ENCODE measurements at places on chromosomes 12 and 14.
A peak's percentile ranks its signal among the peaks of the same experiment; 100 is the strongest.

- DNase-seq, result no peak
Measured at GRCh38 chr14:21933681-21934080, 260.1 kb upstream of the OR4E1 start.

DNA sequence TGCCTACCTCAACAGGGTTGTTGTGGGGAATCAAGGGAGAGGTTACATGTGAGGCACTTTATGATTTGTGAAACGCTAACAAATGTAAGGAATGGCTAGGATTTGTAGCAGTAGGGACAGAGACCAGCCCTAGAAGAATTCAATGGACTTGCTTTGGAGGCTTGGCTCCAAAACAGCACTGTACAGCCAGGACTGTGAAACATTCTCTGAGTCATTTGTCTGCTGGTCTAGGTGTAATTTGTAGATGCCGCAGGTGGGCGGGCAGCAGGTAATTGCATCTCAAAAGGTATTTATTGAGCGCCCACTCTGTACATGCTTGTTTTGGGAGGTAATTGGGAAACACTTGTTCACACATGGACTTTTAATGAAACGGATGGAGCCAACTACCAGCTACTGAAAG is 11.4 kb downstream of the SLC7A8 start:
- DNase-seq, result no peak

DNA sequence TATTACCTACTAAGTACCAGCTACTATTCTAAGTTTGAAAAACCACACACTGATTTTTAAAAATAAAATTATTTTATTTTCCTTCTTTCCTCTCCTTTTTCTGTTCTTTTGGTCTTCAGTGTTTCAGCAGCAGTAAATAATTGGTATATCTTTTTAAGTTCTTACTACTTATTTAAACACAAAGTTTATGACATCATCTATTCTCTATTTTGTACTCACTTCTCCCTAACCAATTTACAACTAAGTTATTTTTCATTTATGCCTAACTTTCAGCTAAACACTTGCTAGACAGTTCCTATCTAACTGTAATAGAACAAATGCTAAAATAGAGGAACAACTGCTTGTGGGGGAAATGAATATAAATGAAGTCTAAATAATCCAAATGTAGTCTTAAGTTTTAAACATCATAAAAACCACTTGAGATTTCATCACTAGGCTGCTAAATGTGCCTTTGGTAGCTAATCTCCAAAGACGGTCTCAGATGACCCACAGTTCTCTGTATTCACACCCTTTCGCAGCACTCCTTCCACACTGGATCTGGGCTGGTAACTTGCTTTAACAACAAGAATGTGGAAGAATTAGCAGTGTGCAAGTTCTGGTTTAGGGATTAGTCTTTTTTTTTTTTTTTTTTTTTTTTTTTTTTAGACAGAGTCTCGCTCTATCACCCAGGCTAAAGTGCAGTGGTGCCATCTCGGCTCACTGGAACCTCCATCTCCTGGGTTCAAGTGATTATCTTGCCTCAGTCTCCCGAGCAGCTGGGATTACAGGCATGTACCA is 41.0 kb downstream of the TFCP2 start:
- DNase-seq, result no peak

DNA sequence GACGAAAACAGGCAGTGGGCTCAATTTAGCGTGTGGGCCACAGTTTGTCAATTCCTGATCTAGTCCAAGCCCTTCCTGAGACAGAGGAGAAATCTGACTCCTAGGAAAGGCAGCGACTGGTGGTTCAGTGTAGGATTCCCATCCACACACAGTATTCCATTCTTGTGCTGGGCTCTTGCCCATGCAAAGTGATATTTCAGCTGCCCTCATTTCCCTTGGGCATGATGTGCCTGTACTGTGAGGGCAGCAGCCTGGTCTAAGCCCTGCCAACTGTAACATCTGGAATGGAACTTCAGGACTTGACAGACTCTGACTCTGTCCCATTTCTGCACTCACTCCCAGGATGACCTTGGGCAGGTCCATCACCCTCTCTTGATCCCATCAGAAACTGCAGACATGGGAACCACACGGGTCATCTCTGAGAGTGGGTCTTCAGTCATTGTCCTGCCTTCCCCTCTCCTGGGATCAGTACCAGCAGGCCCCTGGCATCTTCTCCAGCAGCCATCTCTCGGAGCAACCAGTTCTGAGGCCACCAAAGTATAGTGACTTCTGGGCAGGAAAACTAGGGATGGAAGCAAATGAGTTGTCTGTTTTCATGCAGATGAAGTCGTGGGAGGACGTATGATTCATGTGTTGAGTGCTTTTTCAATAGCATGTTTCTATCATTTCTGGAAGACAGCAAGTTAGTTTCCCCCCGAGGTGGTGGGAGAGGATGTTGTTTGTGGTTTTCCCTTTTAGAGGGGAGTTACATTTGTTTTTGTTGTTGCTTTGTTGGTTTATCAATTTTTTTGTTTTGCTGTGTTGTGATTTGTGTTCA is 54.2 kb upstream of the BCL2L14 start:
- DNase-seq, result no peak

DNA sequence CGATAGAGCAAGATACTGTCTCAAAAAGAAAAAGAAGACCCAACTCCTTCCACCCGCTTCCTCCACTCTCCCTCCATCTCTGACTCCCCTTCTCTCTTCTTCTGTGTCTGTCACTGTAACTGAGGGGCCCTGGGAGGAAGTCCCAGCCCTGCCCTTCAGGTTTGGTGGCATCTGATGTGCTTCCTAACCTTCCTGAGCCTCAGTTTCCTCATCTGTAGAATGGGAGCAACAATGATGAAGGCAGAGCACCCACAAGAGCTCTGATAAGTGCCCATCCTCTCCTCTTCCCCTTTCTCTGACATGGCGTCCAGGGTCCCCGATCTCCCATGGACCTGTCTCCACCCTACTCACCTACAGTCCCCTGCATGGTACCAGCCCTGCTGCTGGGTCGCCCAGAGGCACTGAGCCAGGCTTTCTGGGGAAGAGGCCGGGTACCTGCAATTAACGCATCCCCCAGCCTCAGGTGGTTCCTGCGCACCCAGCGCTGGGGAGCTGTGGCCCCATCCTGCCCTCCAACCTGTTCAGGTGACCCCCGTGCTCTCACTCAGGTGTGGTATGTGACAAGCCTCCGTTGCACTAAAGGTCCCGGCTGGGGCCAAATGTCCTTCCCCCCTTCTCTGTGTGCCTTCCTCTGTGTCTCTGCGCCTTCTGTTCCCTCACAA is 13.2 kb downstream of the FOXN4 start:
- DNase-seq, result no peak

GRCh38 chr14:21068521-21069387 is 1.4 kb upstream of the ARHGEF40 start:
- peak; percentile 69 for DNase-seq

DNA sequence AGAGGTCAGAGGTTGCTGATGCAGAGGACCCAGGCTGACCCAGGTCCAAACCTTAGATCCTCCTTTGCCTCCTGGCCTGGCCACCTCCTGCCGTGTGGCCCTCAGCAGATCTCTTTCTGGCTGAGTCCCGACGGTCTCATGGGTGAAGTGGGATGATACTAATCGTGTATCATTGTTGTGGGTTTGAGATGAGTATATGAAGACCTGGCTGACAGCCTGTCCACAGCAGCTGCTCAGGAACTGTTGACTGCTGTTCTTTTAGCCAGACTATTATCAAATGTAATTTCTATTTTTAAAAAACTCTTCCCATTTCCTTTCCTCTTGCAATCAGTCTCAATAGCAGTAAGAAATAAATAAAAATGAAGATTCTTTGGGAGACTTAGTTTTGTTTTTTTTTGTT is 45.6 kb downstream of the ANKRD9 start:
- no peak for DNase-seq

- no peak for DNase-seq
Measured at GRCh38 chr14:102898298-102898697, 24.2 kb upstream of the AMN start.

GRCh38 chr12:46907791-46908190 is 82.0 kb upstream of the SLC38A4 start:
- no peak for DNase-seq

- no peak for DNase-seq
Measured at GRCh38 chr14:92263681-92264080, 59.3 kb upstream of the SLC24A4 start.

GRCh38 chr12:3315201-3315661 is 175.8 kb upstream of the PRMT8 start:
- DNase-seq, result peak; percentile 80

- no peak for DNase-seq
Measured at GRCh38 chr14:105502446-105503295, 11.6 kb downstream of the TEDC1 start.

GRCh38 chr12:110379631-110380030 is 23.9 kb downstream of the ANAPC7 start:
- DNase-seq, result no peak

DNA sequence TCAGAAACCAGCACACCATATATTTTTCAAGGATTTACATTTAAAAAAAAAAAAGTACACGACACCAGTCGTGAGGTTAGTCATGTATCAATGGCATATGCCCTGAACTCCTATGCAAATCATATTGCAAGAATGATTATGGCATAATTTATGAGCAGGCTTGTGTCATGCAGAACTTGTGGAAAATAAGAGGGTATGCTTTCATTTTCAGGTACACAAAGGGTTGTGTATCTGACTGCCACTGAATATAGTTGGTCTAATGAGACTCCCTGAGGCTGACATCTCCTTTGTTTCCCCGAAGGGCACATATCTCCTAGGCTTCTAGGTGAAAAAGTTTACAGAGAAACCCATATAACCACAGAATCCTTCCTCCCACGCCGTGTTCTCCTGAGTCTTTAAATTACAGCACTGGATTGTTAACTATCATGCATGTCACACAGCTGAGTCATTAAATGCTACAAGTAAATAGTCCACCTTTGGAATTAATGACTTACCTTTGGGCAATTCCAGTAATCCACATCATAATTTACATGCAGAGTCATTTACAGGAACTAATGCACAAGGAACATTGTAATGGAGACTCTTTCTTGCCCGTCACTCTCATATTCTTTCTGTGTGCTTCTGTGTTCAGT is 356.7 kb upstream of the DIO2 start:
- DNase-seq, result no peak

DNA sequence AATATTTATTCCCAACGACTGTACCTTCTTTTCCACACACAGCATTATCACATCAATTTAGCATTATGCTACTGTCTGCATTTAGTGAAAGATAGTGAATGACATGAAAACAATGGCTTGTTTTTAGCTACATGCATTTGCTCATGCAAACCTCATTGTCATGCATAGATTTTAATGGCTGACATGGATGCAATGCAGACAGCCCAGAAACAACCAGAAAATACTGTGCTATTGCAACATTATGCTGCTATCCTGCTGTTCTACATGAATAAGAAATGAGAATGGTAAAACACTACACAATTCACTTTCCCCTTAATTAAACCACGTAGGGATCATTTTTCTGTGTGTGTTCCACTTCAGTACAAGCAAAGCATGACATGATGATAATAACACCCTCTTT is 90.8 kb downstream of the LIN7A start:
- no peak for DNase-seq

- DNase-seq, result no peak
Measured at GRCh38 chr12:92465786-92466295, 236.9 kb upstream of the PLEKHG7 start.

GRCh38 chr14:36270191-36270590 is 50.2 kb downstream of the MBIP start:
- no peak for DNase-seq

GRCh38 chr14:69428289-69428998 is 30.0 kb downstream of the SLC39A9 start:
- no peak for DNase-seq

DNA sequence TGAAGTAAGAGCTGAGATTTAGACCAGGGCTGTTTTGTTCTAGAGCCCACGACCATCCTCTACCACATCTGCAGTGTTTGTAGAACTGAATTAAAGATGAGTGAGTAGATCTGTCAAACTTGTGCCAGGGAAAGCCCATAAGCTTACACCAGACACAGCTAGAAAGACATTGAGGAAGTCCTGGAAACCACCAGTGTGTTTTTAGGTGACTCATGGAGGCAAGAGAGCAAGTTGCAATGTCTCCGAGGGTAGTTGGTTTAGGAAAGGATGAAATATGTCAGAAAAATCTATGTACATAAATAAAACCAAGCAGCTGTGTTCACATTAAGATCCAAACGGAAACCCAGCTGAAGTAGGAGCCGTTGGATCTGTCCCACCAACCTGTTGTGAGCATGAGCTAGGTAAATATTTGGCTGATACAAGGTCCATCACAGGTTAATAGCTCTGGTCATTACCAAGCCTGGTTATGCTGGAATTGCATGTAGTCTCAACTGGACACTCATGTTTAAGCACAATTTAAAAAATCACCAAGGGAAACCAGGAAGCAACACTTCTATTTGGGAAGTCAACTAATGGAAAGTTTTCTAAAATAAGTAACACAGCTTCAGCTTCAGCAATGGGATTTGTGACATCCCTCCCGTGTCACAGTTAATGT is 49.9 kb upstream of the PLEKHG3 start:
- peak; percentile 74 for DNase-seq

- DNase-seq, result no peak
Measured at GRCh38 chr12:52216807-52217206, 16.2 kb upstream of the KRT7 start.

DNA sequence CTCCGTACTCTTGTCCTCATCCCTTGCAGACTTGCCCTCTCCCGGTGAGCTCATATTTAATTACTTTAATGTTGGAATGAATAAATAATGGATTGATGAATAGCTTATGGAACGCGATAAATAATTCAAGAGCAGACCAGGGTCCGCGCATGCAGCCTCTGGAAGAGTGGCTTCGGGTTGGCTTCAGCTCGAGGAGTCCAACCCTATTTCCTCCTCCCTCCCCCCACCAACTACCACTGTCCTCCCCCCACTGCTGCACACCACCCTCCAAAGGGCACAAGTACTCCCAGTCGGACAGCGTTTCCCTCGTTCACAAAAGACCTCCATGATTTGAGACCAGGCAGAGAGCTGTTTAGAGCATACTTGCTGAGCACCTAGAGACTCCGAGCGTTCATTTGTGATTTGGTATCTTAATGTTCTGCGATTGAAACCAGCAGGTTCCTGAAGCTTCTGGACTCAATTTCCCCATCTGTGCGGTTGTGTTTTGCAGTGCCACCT is 647 bp upstream of the SIX1 start:
- peak; percentile 48 for DNase-seq

DNA sequence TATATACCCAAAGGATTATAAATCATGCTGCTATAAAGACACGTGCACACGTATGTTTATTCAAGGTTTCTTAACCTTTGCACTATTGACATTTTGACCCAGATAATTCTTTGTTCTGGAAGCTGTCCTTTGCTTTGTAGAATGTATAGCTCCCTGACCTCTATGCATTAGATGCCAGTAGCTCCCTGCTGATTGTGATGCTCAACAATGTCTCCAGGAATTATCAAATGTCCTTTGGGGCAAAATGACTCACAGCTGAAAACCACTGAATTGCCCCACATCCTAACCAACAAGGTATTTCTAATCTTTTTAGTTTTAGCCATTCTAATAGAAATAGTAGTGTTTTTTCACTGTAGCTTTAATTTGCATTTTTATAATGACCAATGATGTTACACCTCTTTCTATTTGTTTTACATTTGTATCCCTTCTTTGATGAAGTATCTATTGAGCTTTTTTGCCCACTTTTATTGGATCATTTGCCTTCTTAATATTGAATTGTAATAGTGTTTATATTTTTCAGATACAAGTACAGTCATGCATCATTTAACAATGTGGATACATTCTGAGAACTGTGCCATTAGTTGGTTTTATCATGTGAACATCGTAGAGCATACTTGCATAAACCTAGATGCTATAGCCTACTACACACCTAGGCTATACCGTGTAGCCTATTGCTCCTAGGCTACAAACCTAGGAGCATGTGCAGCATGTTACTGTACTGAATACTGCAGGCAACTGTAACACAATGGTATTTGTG is 10.4 kb upstream of the NOPCHAP1 start:
- DNase-seq, result peak; percentile 42

All from fibroblast of the aortic adventitia (primary cell).